ENCODE measurements at places on chromosomes 5 and 9. TPM values are rescaled to one million over a fixed set of nuclear protein-coding genes. Genes with fewer than 3 reads are reported as not detected.

GRCh38 chr5:94777056-94777880 is 158.8 kb downstream of the SLF1 start:
- no peaks in the 10 kb centered on the region for H3K27me3 ChIP-seq
- no peak for DNase-seq
- no peak overlapping the region for H3K4me3 ChIP-seq
- H3K36me3 ChIP-seq: no peaks in the 10 kb centered on the region
- no peak overlapping the region for H3K27ac ChIP-seq

The CORO2A gene
- 9.0 TPM for polyA plus RNA-seq

DNA sequence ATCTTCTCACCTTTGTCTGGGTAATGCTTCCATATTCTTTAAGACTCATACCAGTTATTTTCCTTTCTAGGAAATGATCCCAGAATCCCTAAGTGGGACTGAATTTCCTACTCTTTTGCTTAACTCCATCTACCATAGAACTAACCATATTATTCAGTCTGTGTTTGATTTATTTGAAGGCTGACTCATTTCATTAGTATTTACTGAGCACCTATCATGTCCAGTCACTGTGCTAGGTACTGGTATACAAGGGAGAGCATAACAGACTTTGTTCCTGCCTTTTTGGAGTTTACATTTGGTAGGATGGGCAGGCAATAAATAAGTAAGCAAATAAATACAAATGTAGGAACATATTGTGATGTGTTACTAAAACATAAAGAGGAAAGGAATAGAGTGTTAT is 4.3 kb downstream of the NPR2 start:
- H3K27ac ChIP-seq: no peak overlapping the region
- no peak overlapping the region for H3K4me3 ChIP-seq
- no peak for DNase-seq

GRCh38 chr9:26786564-26786963 is 106.0 kb downstream of the CAAP1 start:
- no peaks in the 10 kb centered on the region for H3K36me3 ChIP-seq
- no peak overlapping the region for H3K27ac ChIP-seq
- no peaks in the 10 kb centered on the region for H3K27me3 ChIP-seq
- no peak for DNase-seq

- H3K4me3 ChIP-seq: no peak overlapping the region
- DNase-seq: no peak
- no peaks in the 10 kb centered on the region for H3K4me1 ChIP-seq
- H3K36me3 ChIP-seq: no peaks in the 10 kb centered on the region
- H3K27me3 ChIP-seq: no peaks in the 10 kb centered on the region
These were observed 50.1 kb upstream of the BASP1 start for GRCh38 chr5:17167171-17167891.

DNA sequence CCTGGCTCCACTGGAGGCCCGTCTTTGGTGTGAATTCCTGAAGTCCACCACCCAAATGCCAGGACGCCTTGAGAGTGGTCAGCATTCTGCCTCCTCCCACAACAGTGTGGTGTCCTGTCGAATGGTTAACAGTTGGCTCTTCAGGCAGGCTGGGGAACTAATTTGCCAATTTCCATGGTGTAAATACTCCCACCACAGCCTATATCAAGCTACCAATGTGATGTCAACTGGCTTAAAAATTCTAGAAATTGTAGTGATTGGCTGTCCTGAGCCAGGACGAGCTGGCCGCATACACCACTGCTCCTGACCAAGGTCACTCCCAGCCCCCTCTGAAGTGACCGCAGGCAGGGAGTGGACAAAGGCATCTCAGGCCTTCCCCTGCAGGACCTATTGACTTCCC is 11.1 kb downstream of the UNC5A start:
- H3K27ac ChIP-seq: no peak overlapping the region
- no peaks in the 10 kb centered on the region for H3K36me3 ChIP-seq
- no peaks in the 10 kb centered on the region for H3K4me1 ChIP-seq

- peaks cover 8% of the 10 kb centered on the region for H3K4me1 ChIP-seq
- no peak overlapping the region for H3K27ac ChIP-seq
- no peak overlapping the region for H3K4me3 ChIP-seq
- H3K36me3 ChIP-seq: no peaks in the 10 kb centered on the region
- H3K27me3 ChIP-seq: no peaks in the 10 kb centered on the region
These were observed 1.6 kb upstream of the ZFP62 start for GRCh38 chr5:180862645-180863044.
